ENCODE measurements at places on chromosomes 5 and 9.

DNA sequence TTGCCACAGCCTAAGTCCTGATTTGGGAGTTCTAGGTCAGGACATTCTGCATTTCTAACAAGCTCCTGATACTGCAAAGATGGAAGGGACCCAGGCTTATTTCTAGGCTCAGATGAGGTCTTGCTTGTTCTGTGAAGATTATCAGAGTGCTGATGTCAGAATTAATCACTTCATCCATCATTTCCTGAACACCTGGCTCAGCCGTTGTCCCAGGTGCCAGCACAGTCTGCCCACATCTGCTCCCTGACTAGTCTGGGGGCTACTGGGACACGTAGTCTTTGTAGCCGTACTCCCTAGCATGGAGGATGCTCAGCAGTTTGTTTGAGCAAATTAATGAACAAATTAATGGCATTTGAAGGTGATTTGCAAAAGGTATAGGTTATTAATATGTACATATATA lies 17.9 kb upstream of the SPINK4 start:
- DNase-seq: no peak

GRCh38 chr5:73606206-73606753 lies 19.7 kb upstream of the ARHGEF28 start:
- no peak for DNase-seq

- DNase-seq: no peak
Measured at GRCh38 chr5:101643794-101644193, 652.3 kb downstream of the SLCO4C1 start.

- DNase-seq: peak; percentile 94
Measured at GRCh38 chr5:72166070-72166979, 59.0 kb downstream of the MAP1B start.

DNA sequence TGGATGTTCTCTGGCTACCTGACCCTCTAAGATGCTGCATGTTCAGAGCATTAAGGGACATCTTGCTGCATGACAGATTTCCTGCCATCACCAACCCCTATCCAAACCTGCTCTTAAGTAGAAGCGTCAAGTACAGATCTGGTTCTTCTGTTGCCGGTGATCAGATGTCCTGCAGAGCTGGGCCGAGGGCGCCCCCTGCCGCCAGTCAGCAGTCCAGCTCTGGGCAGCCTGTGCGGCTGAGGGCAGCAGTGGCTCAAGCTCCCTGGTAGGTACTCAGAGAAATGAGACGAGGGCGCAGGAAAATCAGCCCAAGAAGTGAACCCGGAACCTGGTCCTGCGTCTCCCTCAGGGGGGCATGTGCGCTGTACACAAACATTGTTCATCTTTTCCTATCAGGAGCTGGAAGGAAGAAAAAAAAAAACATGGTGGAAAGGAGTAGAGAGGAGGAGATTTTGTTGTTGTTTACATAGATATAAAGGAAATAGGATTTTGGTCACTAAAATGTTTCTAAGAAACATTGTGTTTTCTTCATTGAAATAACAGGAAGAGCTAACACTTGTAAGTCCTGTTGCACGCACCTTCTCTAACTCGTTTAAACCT lies 95.8 kb downstream of the CFAP90 start:
- DNase-seq: peak; percentile 84

- no peak for DNase-seq
Measured at GRCh38 chr5:168948746-168949145, 352.2 kb downstream of the SLIT3 start.

- no peak for DNase-seq
Measured at GRCh38 chr9:110837401-110838005, 168.9 kb downstream of the MUSK start.

- DNase-seq: no peak
Measured at GRCh38 chr5:138354387-138354786, 1.9 kb downstream of the KDM3B start.

DNA sequence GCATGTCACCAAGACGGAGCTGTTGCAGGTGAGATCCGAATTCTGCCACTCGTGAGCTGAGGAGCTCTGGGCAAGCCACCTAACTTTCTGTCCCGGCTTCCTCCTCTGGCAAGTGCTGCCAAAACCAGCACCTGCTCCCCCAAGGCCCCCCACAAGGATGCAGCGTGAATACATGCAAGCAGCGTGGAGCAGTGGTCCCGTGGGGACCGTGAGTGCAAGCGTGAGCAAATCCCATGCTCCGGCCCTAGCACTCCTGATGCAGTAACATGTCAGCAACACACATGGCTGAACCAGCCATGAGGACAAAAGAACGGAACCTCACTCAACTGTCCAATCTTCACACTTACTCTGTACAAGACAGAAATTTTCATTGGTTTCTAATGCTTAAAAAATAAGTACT lies 31.0 kb downstream of the NSUN2 start:
- DNase-seq: no peak

DNA sequence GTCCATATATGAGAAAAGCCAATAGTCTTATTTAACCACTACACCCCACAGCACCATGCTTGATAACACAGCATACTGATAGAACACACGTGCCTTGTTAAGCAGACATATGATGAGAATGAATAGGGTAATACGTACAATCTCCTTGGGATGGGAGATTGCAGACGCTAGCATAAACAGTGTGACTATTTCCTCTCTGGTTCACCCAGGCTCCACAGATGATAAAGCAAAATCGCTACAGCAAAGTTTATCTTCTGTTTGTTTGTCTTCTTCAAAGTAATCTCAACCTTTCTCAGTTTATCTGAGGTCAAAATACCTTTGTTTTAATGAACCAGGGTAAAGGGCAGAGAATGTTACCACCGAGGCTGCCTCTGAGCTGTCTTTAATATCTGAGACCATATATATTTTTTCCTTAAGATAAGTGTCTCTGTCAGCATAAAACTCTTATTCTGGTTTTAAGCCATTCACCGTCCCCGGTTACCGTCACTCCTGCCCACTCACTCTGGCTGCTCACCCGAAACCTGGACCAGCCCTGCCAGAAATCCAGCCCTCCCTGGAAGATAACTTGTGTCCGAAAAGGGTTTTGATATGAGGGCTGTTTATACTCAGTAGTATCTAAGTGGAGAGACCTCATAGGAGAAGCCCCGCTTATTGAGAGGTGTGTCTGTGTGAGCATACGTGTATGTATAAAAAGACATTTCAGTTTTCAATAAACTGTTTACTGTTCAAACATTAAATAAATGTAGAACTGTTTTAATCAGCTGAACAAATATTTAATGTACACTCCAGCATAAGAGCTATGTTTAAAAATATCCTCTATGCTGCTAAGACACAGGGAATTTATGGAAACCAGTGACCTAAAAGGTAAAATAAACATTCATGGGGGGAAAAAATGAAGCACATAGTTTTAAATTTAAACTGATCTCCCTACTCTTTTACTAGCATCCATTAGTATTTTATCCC lies 465.4 kb downstream of the RASEF start:
- DNase-seq: no peak

GRCh38 chr9:100865648-100866047 lies 162.9 kb upstream of the PLPPR1 start:
- no peak for DNase-seq

DNA sequence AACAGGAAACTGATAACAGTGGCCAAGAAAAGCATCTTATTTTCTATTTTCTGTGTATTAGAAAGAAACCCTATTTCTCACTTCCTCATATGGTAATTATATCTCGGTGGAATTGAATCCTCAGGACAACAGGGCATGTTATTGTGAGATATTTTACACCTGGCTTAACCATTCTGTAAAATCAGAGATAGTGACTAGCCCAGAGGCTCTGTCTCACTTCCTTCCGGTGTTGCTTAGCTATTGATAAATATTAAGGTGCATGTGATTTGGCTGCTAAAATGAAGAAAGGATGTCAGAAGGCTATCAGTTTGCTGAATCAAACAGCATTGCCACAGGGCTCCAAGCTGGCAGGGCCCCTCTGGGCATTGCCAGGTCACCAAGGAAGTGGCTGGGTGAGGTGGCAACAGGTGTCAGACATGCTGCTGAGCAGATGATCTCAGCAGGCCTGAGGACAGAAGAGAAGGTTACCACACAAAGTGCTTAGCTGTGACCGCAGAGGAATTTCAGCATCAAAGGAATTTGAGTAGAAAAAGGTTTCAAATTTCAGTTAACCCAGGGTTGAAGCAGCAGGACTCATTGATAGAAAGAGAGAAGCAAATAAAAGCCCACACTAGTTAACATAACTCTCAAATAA lies 330.7 kb downstream of the PDE4D start:
- peak; percentile 91 for DNase-seq

DNA sequence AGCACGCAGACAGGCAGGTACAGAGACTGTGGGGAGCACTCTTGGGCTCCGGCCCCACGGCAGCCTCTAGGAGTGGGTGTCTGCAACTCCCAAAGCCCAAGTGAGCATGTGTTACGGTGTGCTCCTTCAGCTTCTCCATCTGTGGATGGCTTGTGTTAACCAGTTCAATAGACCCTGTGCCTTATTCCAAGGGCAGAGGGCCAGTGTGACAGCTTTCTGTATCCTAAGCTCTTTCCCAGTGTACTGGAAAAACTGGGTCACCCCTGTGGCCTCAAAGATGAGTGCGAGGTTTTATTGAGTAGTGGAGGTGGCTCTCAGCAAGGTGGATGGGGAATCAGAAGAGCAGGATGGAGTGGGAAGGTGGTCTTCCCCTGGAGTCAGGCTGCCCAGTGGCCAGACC lies 78.3 kb downstream of the ADAMTS16 start:
- DNase-seq: no peak

DNA sequence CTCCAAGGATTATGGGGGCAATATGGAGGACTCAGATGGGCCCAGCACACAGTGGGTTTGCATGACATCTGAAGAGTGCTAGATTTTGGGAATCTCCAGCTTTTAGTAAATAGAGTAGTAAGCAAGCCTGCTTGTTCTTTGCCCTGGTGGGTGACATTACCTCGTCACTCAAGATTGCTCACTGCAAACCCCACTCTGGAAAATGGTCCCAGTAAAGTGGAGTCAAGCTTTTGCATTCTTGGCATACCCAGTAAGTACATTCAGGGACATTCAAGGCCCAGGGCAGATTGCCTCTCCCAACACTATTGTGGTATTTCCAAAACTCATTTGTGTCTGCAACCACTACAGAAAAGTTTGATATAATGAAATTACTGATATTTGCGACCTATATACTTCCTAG lies 118.5 kb downstream of the INVS start:
- DNase-seq: no peak

GRCh38 chr5:67536866-67537265 lies 340.3 kb upstream of the CD180 start:
- DNase-seq: no peak

GRCh38 chr5:3542158-3542557 lies 53.5 kb upstream of the IRX1 start:
- DNase-seq: peak; percentile 90

- no peak for DNase-seq
Measured at GRCh38 chr5:488744-489688, 35.2 kb downstream of the SLC9A3 start.

DNA sequence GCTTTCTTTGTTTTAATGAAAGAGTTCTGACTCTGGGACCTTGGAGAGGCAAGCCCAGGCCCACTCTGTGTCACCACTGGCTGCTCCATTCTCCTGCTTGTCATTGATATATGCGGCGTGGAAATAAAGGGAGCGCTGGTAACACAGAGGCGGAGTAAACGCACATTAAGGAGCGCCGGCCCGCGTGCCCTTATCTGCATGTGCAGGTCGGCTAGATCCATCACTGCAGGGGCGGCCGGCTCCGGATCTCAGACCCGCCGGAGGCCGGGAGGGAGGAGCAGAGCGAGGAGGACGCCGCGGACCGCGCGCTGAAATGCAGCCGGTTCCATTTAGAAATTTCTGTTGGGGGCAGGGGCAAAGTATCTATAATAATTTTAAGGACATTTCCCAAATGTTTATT lies 70.8 kb downstream of the MRPL36 start:
- DNase-seq: no peak

GRCh38 chr5:67577424-67577823 lies 380.8 kb upstream of the CD180 start:
- peak; percentile 51 for DNase-seq

DNA sequence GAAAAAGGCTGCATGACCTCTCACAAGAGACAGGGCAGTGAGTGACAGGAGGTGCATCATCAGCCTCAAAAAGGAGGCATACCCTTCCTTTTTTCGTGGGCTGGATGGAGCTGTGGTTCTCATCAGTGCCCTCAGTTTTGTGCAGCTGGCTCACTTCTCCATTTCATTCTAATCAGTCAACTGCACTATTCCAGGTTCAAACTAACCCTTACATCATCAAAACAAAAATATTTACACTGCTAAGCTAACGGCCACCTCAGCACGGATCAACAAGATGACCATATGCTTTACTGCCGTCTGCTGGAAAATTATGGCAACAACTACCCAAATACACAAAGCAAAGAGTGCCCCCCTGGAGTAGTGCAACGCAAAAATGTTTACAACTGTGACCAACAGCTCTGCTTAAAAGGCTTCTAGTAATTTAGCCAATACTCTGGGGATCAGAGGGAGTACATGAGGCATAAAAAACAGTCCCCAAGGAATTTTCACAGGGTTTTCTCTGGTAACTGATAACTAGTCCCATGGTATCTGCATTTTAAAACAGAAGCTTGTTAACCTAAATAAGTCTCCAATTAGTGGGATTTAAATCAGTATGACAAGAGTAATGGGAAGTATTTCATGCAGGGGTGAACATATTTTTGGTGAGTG lies 10.8 kb downstream of the KCNV2 start:
- DNase-seq: peak; percentile 60

- DNase-seq: no peak
Measured at GRCh38 chr5:172835290-172835993, 1.4 kb downstream of the ERGIC1 start.

GRCh38 chr5:149790276-149790675 lies 60.2 kb downstream of the PPARGC1B start:
- DNase-seq: no peak

Data from Daoy (cell line).